ENCODE measurements at places on chromosomes 4 and X. TPM values are rescaled to one million over a fixed set of nuclear protein-coding genes. Genes with fewer than 3 reads are reported as not detected.

Gene ASB9
- polyA plus RNA-seq: 3.3 TPM

Gene EPHA5
- 0.05 TPM for polyA plus RNA-seq

Gene NDST3
- polyA plus RNA-seq: 1.0 TPM

Gene MTMR8
- polyA plus RNA-seq: 1.2 TPM

Gene GAGE12D
- not detected for polyA plus RNA-seq

Gene OTC
- polyA plus RNA-seq: 0.11 TPM

Gene DGKK
- 0.11 TPM for polyA plus RNA-seq

Gene SYTL4
- 2.1 TPM for polyA plus RNA-seq

Gene EGF
- 0.64 TPM for polyA plus RNA-seq

Gene CAPN6
- 0.66 TPM for polyA plus RNA-seq

Gene PLP1
- polyA plus RNA-seq: 4.2 TPM

Gene FAT1
- 16.1 TPM for polyA plus RNA-seq
